ENCODE measurements at places on chromosomes 2 and 18.

DNA sequence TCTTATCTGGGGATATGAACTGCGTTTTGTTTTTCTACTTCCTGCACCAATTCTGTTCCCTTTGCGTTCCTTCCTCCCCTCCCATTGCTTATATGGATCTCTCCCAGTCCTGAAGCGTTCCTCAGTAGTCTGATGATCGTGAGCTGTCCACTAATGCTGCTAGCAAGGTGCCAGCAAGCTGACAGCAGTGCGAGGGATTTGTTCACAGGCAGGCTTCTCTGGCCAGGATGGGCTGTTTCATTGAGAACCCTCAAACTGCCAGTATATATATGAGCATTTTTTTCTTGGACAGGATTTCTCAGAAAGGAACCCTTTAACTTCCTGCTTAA lies 40.1 kb downstream of the GTF3C3 start:
- DNase-seq, result no peak

DNA sequence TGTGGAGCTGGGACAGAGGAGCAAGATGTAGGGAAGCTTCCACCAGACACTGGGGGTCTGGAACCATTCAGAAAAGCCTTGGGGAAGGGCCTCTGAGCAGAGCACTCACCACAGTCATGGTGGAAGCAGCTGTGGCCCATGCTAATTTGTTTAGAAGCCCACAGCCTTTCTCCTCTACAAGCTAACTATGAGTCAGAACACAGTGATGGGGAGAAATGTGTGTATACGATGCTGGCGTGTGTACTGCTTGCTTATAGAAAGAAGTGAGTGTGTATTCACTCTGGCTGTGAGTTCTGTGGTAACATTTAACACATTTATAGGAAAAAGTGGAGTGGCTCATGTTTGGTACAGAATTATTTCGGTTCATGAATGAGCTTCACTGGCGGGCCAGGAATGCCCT lies 157.0 kb upstream of the ACAA2 start:
- DNase-seq, result no peak

DNA sequence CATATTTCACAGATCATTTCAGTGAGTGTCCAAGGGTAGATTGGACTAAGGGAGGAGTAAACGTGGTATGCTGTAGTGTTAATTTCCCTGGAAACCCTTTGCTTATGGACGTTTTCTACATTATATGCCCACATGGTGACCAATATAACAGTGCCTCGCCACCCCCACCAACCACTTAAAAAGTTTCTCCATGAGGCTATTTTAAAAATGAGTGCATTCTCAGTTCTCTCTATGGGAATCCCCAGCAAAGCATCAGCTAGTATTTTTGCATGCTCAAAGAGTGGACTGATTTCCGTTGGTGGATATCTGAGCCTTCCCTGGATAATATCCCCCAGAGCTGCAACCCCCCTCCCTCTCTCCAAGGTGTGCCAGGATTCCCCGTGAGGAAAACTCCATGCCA lies 73.2 kb downstream of the TGFA start:
- no peak for DNase-seq

DNA sequence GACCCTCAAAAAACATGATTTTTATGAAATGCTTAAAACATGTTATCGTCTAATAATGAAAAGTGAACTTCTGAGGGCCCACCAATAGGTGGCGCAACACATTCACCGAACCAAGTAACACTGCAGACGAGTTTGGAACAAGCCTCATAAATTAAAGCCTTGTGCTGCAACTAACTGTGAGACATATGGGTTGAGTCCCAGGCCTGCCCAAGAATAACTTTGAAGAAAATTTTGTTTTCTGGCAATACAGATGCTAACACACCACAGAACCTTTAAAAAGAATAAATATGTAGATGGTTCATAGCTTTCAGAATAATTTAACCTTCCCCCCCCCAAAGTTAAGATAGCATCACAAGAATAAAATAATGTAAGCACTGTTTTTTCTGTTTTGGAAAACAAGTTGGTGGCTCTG lies 285.9 kb downstream of the RNF144A start:
- DNase-seq, result peak; percentile 71

GRCh38 chr2:219300022-219300421 lies 9.2 kb downstream of the PTPRN start:
- peak; percentile 44 for DNase-seq

Data from activated CD8-positive, alpha-beta memory T cell treated with anti-CD3 and anti-CD28 coated beads, Interleukin-2, amount 50 U/mL, for 48 hours (primary cell).